ENCODE measurements at places on chromosomes 2 and 18. TPM values are rescaled to one million over a fixed set of nuclear protein-coding genes. Genes with fewer than 3 reads are reported as not detected.

The TMEM198 gene
- 7.7 TPM for total RNA-seq

The ING5 gene
- 36.9 TPM for total RNA-seq

The MPP4 gene
- total RNA-seq = 0.55 TPM

DNA sequence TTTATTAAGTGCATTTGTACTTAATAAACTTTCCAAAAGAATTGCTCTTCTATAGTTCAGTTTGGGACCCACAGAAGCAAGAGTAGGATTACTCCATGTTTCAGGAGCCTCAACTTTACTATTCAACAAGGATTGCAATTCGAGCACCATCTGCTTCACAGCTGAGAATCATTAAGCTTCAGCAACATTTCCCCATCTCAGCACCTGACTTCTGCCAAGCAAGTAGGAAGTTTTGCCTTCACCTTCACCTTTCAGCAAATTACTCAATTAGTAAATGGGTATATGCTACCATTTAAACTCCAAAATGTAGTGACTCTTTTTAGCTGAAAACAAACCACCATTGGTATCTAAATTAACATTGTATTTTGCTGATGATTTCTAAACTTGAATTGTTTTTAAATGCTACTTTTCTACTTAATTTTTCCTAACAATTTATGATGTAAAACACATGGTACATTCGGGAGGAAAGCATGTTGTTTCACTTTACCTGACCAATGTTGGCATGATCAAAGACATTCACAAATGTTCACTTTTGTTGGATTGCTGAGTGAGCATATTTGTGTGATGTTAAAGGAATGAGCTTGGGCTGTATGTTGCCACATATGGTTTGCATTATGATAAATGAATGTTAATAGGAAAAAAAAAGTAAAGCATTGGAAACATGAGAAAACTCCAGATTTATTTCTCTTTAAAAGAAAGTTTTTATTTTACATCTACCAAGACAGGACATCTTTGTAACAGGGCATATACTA is 159.2 kb downstream of the GULP1 start:
- DNase-seq = no peak

The ZSWIM2 gene
- not detected for total RNA-seq

The PLGLB1 gene
- total RNA-seq = 3.7 TPM

- no peak for DNase-seq
Observed at GRCh38 chr2:11355194-11356053, 11.0 kb upstream of the ROCK2 start.

GRCh38 chr2:106685180-106685897 is 198.2 kb downstream of the CD8B2 start:
- no peak for DNase-seq

DNA sequence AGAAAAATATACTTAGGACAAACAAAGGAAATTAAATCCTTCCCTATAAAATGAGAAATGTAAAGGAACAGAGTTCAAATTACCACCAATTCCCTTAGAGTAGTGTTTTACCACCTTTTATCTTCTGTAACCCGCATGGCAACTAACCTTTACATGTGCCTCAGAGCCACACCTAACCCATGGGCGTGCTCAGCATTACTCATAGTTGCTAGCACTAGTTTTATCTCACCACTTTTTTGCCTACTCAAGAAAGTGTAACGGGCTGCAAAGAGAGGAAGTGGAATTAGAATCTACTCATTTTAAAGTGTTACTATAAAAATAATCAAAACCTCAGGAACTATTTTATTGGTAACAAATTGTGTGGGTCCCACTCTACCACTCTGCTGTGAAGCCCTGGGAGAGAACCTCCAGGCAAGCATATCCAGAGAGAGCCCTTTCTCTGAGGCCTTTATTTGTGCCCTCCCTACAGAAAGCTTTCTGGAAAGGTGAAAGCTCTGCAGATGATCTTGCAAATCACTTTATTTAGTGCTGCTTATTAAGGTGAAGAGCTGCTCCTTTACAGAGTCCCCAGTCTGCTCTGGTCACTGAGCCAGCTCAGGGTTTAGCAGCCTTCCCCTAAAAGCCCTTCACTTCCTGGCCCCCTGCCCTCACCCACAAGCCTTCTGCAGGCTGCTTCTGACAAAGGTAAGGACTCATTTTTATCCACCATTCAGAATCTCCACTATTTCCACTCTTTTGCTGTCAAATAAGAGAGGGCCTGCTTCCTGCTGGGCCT is 98.8 kb downstream of the TRABD2A start:
- peak; percentile 46 for DNase-seq

- DNase-seq = no peak
Observed at GRCh38 chr2:172510088-172510487, 45.8 kb upstream of the PDK1 start.

GRCh38 chr2:234929002-234929401 is 22.8 kb upstream of the SH3BP4 start:
- DNase-seq = no peak

GRCh38 chr2:169107645-169108044 is 38.3 kb downstream of the DHRS9 start:
- DNase-seq = no peak

The KLHL30 gene
- total RNA-seq = not detected

- DNase-seq = no peak
Observed at GRCh38 chr2:223494942-223495341, 107.2 kb downstream of the SCG2 start.

- peak; percentile 87 for DNase-seq
Observed at GRCh38 chr18:12287684-12288402, 20.2 kb upstream of the TUBB6 start.

- no peak for DNase-seq
Observed at GRCh38 chr2:41420219-41420618, 627.6 kb upstream of the PKDCC start.

DNA sequence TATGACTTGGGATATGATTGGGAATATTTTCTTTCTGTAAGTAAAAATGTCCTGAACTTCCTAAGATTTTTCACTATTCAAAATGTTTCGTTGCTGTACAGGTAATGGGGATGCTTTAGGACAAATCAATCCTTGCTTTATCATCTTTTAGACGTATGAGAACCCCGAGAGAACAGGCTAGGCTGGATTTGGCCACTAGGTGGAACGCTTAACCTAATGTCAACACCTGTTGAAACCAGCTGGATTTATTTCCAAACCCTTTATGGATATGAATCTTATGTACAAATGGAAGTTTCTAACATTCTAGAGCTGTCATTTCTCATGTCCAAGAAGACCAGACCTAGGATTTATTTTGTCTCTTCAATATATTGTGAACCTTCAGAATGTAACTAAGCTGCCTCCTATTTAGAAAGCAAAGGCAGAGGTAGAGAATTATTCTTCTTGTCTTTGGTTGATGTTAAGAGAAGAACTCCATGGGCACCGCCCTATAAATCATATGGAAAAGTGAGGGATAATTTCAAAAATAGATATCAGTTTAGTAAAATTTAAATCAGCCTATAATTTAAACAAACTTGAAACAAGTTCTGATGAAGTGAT is 96.7 kb downstream of the PMAIP1 start:
- peak; percentile 32 for DNase-seq

DNA sequence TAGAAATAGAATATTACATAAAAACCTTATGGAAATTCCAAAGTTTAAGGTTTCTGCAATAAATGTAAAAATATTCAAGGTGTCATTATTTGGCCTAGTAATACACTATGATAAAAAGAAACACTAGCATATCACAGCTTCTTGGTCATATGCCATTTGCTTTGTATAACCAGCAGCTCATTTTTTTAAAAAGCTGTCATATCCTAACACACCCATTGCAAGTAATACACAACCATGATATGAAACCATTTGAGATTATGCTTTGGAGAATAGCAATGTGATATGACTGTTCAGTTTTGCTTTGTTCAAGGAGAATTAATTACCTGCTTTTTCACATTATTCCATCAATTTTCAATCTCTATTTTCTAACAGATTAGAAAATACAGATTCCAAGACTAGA is 149.0 kb downstream of the IKZF2 start:
- no peak for DNase-seq

DNA sequence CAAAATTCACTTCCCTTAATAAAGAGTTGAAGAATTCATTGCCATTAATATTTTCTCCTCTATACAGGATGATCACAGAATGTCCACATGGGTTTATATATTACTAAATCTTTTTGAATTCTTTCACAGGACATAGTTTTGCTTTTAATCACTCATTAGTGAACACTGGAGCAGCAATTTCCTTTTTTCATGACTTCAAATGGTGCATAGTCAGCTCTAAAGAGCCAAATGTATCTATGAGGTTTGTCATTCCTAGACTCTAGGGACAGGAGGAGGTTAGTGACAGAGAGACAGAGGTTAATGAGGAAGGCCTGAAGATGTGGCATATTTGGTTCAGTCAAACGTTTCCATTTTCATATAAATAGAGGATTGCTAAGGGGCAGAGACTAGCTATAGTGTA is 111.8 kb downstream of the FSHR start:
- DNase-seq = no peak
